Lung microvascular endothelial cell (primary cell): ENCODE measurements at places on chromosomes 7 and 10. TPM values are rescaled to one million over a fixed set of nuclear protein-coding genes. Genes with fewer than 3 reads are reported as not detected.

TUBAL3 gene
- under 0.01 TPM in 1 of 2 replicates, not detected in the other for total RNA-seq

MRC1 gene
- total RNA-seq, result 148 and 201 TPM in 2 replicates

RGR gene
- total RNA-seq, result not detected in 2 replicates

PPP1R17 gene
- not detected in 2 replicates for total RNA-seq

VAX1 gene
- not detected in 2 replicates for total RNA-seq

JAZF1 gene
- total RNA-seq, result 1.4 and 2.4 TPM in 2 replicates

PDSS1 gene
- total RNA-seq, result 2.6 and 4.6 TPM in 2 replicates

GRCh38 chr7:155576900-155577508 lies 30.6 kb upstream of the CNPY1 start:
- no peak for DNase-seq

- no peak for DNase-seq
These were observed 27.2 kb downstream of the INSIG1 start for GRCh38 chr7:155324918-155325235.

GRCh38 chr10:31261511-31262311 lies 57.3 kb upstream of the ZEB1 start:
- DNase-seq, result no peak

DNA sequence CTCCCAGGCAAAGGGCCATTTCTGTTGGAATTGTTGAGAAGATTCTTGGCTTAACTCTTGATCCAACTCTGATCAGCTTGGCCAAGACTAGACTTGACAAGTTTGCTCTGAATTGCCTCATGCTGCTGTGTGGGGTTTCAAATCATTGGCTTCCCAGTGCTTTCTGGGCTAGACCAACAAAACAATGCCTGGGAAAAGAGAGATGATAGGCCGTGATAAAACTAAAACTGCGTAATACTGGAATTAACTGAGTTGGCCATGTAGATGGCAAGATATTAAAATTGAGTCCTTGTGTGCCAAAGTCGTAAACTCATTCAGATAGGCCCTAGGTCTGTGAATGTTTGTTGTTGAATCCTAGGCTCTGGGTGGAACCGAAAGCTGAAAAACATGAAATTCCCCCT lies 222.6 kb downstream of the MGMT start:
- DNase-seq, result no peak

DNA sequence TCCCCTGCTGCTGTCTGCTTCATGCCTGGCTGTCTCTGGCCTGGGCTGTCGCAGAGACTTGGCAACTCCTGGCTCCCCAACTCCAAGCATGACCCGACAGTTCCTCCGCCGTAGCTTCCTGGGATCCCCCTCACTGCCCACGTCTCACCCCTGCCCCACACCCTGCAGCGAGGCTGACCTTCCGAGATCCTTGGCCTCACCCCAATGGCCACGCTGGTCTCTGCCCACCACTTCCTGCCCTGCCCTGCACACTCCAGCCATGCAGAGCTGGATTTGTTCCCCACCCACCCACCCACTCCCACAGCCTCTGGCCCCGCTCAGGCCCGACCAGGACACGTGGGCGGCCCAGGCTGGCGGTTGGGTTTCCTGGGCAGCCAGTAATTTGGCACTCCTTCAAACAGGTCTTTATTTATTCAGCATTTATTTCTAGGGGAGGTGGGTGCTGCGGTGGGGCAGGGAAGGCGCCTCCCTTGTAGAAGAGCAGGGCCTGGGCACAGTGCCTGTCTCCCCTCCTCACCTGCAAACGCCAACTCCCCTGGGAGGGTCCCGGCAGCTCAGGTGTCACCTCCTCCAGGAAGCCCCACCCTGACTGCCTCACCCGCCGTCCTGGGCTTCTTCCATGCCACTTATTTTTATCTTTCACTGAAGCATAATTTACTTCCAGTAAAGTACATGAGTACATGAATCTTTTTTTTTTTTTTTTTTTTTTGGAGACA lies 25.5 kb downstream of the GTF2IRD1 start:
- no peak for DNase-seq

DNA sequence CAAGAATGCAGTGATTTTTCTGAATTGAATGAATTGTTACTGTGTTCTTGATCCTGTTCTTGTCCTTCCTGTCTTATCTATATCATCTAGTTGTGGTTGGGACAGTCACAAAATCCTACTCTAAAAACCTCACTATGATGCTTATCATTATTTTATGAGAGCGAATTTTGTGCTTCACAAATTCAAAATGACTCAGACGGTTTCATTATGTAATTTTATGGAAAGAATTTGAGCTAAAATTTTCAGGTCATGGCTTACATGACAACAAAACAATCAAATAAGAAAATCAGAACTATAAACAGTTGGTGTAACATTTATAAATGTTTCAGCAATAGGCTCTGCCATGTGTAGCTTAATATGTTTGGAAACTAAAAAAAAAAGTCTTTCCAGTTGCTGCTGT lies 6.9 kb downstream of the PRKAR2B start:
- peak; percentile 64 for DNase-seq

- DNase-seq, result peak; percentile 28
These were observed 495 bp downstream of the EIF3B start for GRCh38 chr7:2354939-2355704.

DNA sequence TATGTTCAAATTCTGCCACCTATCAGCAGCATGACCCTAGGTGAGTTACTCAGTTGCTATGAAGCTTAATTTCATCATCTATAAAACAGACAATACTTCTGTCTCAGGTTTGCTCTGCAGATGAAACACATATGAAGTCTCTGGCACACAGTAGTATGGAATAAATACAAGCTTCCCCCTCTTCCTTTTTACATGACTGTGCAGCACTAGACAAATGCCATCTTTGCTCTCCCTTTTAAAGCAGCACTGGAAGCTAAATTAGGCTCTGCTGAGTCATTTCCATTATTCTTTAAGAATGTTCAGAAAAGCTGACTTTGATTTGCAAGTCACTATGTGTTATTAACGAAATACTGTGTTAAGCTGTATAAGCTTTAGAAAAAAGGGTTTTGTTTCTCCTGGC lies 40.7 kb upstream of the ANAPC16 start:
- no peak for DNase-seq

DNA sequence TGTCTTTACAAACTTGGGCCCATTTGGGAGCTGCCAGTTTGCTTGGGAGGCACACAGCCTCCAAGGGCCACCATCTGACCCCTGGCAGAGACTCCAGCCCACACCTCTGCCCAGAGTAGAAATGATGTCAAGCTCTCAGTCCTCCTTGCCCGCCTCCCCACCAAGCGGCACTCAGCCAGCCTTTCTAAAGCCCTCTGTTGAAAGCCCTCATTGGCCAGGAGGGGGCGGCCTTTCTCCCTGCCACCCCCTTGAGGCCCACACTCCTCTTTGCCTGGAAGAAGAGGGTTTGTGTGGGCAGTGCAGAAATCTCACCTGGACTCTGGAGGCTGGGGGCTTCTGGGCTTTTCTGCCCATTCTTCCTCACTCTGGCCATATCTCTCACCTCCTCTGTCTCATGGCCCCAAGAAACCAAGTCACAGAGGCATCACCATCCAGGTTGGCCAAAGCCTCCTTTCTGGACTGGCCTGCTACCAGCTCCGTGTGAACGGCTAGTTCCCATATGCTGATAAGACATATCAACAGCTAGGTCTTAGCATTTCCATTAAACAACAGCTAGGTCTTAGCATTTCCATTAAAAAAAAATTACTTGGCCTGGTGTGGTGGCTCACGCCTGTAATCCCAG lies 36.1 kb downstream of the UBTD1 start:
- DNase-seq, result peak; percentile 72

DNA sequence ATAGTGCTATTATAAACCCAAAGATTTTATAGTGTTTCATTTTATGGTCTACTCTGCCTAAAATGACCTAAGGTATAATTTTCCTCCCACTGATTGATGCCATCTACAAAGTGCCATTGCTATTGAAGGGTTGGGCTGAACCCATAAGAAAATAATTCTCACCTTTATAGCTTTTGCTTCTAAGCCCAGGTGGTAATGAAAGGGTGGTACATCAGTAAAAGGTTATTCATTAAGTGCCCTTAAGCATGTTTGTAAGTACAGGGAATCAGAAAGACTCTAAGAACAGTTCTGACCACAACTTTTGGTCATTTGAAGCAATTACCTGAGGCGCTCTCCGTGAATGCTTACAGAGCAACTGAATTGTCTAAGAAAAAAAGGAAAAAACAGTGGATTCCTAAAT lies 1247.3 kb downstream of the NXPH1 start:
- no peak for DNase-seq

DNA sequence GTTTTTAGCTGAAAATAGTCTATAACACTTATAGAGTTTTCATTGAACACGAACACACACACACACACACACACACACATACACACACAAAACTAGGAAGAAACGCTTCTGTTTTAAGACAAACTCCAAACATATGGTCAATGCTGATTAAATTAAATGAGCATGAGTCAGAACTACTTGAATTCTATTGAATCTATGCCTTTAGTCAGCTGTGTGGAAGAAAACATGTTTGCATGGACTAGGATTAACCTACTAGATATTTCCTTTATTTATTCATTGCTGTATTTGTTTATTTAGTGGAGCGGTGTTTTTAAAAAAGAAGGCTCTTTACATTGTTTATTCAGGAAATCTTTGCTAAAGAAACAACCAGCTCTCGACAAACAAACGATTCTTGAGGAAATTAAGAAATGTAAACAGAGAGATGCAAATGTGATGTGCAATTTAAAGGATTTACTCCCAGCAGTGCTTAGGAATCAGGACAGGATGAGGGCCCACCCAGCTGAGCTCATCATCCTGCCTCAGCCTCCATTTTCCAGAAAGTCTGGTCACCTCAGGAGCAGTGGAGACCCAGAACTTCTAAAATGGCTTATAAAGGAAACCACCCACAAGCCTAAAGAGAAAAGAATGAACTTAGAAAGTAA lies 83.2 kb downstream of the PDE1C start:
- DNase-seq, result peak; percentile 27

DNA sequence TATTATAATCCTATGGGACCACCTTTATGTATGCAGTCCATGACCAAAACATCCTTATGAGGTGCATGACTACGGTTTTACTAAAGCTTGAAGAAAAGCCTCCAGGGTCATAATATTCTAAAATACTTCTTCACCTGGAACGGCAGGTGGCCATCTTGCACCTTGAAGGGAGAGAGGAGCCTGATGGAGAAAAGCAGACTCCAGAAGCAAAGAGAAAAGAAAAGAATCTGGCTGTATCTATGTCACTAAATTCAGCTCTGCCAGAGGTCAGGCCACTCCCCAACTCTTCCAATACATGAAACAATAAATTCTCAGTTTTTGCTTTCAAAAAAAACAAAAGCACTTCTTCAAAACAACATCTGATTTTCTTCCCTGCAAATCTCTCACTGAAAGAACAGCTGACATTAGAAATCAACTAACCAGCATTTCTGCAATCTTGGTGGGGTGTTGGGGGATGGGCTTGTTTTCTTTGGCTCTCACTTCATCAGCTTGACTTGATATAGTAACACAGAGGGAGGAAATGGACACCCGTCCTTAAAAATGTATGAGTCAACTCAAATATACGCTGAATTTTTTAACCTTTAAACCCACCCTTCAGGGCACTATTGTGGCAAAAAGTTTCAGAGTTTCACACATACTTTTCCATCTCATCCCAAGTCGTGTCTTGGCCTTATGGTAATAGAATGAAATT lies 21.7 kb downstream of the HIBADH start:
- DNase-seq, result peak; percentile 89

DNA sequence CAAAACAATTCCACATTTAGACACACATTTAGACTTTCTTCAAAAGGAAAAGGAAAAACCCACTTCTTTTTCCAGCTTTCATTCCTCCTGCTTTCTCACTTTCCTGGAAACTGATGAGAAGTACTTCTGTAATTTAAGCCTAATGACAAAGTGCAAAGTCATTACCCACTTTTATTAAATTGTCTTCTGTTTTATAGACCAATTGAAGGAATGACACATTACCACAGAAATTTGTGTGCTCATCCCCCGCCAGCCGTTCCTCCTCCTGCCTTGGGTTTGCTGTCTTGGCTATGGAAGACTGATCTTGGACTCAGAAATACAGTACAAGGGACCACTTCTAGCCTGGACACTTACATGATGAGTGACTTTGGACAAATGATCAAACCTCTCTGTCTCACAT lies 717.8 kb downstream of the SORCS3 start:
- DNase-seq, result no peak

DNA sequence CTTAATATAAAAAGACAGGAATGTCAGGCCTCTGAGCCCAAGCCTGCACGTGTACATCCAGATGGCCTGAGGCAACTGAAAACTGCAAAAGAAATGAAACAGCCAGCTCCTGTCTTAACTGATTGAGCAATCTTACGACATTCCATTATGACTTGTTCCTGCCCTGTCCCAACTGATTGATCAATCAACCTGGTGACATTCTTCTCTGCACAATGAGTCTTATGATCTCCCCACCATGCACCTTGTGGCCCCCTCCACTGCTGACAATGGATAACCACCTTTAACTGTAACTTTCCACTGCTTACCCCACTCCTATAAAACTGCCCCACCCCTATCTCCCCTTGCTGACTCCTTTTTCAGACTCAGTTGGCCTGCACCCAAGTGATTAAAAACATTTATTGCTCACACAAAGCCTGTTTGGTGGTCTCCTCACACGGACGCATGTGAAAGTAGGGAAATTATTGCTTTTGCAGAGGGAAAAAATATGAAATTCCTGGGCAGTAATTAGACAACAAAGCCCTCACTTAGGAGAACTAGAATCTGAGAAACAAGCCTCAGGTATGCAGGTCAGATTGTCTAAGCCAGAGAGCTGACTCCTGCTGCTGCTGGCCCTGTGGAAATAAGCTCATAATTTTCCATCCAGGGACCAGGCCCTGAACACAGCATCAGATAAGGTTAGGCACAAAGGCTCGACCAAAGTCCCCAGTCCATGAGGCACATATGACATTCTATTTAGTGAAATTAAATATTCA lies 5.3 kb downstream of the CYP3A7 start:
- DNase-seq, result no peak

GRCh38 chr10:116070743-116071320 lies 202.2 kb downstream of the GFRA1 start:
- no peak for DNase-seq

GRCh38 chr10:113175756-113176651 lies 226.0 kb downstream of the TCF7L2 start:
- no peak for DNase-seq
